ENCODE measurements at places on chromosomes 1 and 21.

DNA sequence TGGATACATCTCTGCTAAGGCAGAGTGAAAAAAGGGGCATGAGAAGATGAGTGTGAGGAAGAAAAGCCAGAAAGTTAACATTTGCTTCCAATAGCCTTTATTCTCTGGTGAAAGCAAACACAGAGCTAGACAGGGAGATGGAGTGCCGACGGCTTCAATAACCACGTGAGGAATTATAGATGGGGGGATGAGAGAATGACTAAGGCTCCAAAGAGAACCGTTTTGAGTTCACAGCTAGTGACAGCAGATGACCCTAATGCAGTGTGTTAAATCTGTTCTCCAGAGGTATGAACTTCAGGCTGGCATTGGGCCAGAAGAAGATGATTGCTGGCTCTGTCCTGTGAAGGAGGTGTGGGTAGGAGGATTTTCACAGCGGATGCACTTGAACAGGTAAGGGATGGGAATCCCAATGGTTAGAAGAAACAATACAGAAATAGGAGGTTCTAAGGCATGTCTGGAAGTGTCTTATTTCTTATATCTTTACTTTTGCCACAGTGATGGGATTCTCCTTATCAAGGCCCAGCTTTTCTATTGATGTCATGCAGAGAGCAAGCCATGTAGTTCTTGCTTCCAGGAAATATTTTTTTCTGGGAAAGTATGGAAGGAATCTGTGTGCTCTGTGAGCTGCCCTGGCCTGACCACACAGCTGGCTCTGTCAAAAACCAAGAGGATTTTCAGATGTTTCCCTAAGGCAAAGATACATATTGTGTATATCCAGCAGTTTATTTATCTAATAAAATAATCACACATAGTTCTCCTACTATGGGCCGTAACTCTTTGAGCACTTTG, 573.8 kb downstream of the LTN1 start:
- no peaks in the 10 kb centered on the region for H3K27me3 ChIP-seq
- H3K27ac ChIP-seq, result no peak overlapping the region
- H3K4me3 ChIP-seq, result no peak overlapping the region
- no peaks in the 10 kb centered on the region for H3K36me3 ChIP-seq
- no peaks in the 10 kb centered on the region for H3K4me1 ChIP-seq

GRCh38 chr1:156643049-156643777, 1.3 kb downstream of the BCAN start:
- peaks cover 24% of the 10 kb centered on the region for H3K4me1 ChIP-seq
- H3K27me3 ChIP-seq, result peaks cover 80% of the 10 kb centered on the region
- H3K4me3 ChIP-seq, result no peak overlapping the region
- no peak for DNase-seq

GRCh38 chr1:62218604-62219003, 24.0 kb downstream of the L1TD1 start:
- H3K27ac ChIP-seq, result no peak overlapping the region
- no peak overlapping the region for H3K4me3 ChIP-seq
- H3K36me3 ChIP-seq, result no peaks in the 10 kb centered on the region
- H3K4me1 ChIP-seq, result no peaks in the 10 kb centered on the region

DNA sequence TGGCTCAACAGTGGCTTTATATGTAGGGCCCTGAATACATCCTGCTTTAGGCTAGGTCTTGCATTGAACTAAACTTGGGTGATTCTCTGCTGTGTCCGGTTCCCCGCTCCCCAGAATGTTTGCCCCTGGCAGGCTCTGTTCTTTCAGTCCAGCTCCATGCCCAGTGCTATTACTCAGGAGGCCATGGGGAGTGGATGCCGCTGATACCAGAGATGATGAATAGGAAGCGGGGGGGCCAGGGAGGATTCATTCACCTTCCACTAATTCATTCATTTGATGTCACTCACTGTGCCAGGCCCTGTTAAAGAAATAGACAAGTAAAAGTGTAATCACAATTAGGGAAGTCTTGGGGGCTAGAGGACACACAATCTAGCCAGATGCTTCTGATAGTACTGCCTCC, 83.8 kb downstream of the TMEM53 start:
- H3K27ac ChIP-seq, result no peak overlapping the region
- no peak for DNase-seq
- H3K4me3 ChIP-seq, result no peak overlapping the region
- no peaks in the 10 kb centered on the region for H3K36me3 ChIP-seq
- peaks cover 6% of the 10 kb centered on the region for H3K27me3 ChIP-seq

DNA sequence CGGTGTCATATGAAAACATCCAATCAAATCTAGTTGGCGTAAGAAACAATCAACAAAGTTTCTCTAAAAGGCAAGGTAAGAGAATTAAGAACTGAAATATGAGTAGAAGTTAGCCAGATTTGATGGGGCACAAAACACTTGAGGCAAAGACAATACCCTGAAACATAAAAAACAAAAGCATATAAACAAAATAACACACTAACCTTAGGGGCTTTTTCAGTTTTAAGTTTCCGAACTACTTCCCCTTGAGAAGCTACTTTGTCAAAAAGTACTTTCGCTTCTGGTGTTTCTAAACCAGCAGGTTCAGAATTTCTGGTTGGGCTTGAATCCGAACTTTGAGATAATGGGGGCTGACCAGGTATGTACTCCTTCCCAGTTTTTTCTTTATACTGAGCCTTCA, 57.9 kb downstream of the EPRS1 start:
- H3K27ac ChIP-seq, result no peak overlapping the region
- peaks cover 32% of the 10 kb centered on the region for H3K36me3 ChIP-seq
- no peaks in the 10 kb centered on the region for H3K27me3 ChIP-seq
- H3K4me1 ChIP-seq, result no peaks in the 10 kb centered on the region
- DNase-seq, result no peak
- H3K4me3 ChIP-seq, result no peak overlapping the region

DNA sequence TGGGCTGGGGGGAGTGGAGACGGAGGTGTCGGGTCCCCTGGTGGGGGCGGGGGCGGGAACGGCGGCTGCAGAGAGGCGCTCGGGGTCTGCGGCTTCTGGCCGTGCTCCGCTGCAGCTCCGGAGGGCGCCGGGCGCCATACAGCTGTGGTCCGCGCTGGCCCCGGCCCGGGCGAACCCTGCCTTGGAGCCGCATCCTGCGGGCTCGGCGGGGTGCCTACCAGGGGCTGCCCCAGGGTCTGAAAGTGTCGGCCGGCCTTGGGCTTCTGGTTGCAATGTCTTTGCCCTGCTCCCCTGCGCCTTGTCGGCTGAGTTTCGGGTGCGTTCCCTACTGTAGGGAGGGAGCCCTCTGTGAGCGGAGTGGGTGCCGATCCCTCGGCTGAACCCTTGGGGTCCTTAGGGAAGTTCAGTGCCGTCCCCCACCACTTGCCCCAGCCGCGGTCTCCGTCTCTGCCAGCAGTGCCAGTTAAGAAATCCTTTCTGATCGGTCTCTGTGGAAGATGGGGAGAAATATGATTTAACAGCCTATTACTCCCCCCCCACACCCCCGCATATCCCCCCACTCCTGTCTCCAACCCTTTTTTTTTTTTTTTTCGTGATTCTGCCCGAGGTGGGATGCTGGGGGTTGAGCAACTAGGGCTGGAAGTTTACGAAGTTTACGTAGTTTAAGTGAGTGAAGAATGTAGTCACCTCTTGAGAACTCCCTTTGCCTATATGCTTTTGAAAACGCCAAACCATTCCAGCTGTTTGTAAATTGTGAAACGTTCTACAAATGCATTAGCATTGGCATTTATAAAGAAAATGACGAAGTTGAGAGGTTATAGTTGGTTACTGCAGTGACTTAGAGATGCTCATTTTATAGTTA, 588 bp downstream of the NEXN start:
- peaks cover 8% of the 10 kb centered on the region for H3K36me3 ChIP-seq
- H3K4me3 ChIP-seq, result peak overlapping the region; percentile 64
- H3K27me3 ChIP-seq, result peaks cover 18% of the 10 kb centered on the region
- H3K4me1 ChIP-seq, result peaks cover 8% of the 10 kb centered on the region
- no peak overlapping the region for H3K27ac ChIP-seq

- H3K4me1 ChIP-seq, result peaks cover 6% of the 10 kb centered on the region
- H3K27me3 ChIP-seq, result peaks cover 6% of the 10 kb centered on the region
- no peaks in the 10 kb centered on the region for H3K36me3 ChIP-seq
- H3K4me3 ChIP-seq, result no peak overlapping the region
These were observed 4.5 kb upstream of the DDR2 start for GRCh38 chr1:162627662-162628296.

DNA sequence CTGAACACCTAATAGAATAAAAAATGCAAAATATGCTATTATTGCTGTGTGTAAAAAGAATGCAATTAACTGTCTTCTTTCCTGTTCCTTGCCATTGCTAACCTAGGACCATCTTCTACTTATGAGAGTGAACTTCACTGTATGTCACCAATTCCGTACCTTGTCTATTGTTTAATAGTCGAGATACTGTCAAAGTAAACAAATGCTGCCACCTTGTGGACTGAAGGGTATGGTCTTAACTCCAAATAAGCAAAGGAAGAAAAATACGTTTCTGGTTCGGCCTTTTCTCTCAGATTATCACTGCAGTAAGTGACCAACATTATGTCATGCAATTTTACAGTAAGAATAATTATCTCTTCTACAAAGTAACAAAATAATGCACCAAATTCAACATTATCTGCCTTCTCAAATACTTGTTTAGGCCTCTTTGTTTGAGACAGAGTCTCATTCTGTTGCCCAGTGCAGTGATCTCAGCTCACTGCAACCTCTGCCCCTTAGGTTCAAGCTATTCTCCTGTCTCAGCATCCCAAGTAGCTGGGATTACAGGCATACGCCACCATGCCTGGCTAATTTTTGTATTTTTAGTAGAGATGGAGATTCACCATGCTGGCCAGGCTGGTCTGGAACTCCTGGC, 133.4 kb downstream of the COP1 start:
- DNase-seq, result no peak
- peaks cover 45% of the 10 kb centered on the region for H3K36me3 ChIP-seq
- H3K4me1 ChIP-seq, result peaks cover 3% of the 10 kb centered on the region
- no peak overlapping the region for H3K4me3 ChIP-seq

DNA sequence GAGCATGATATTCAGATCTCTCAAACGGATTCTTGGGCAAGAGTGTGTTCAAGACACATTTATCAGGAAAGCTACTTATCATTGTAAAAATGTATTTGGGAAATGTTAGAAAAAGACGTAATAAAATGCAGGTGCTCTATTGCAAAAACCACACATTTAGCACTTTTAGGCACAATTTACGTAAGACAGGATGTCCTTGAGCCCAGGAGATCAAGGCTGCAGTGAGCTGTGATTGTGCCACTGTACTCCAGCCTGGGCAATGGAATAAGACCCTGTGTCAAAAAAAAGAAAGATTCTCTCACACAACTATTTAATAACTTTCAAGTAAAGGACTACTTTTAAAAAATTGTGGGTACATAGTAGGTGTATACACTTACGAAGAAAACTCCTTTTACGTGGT, 18.4 kb downstream of the SLC25A33 start:
- H3K4me1 ChIP-seq, result peaks cover 21% of the 10 kb centered on the region
- no peak for DNase-seq
- peaks cover 23% of the 10 kb centered on the region for H3K36me3 ChIP-seq
- no peaks in the 10 kb centered on the region for H3K27me3 ChIP-seq

DNA sequence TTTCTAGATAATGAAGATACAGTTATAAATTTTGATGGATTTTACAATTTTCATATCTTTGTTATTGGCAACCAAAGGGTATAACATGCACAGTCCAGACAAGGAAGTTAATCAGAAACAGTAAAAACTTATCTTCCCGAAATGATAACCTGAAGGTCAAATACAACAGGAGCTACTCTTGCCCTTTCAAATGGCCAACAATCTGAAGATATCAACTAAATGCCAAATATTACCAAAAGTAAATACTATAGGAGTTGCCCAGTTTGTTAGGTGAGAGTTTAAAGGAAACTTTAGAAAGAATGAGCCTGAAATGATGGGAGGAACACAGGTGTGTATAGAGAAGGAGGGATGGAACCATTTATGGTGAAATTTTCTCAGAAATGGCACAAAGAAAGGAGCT, 153.2 kb downstream of the RGS7 start:
- no peaks in the 10 kb centered on the region for H3K4me1 ChIP-seq
- no peak overlapping the region for H3K27ac ChIP-seq
- H3K4me3 ChIP-seq, result no peak overlapping the region
- H3K36me3 ChIP-seq, result no peaks in the 10 kb centered on the region
- no peak for DNase-seq
- no peaks in the 10 kb centered on the region for H3K27me3 ChIP-seq

DNA sequence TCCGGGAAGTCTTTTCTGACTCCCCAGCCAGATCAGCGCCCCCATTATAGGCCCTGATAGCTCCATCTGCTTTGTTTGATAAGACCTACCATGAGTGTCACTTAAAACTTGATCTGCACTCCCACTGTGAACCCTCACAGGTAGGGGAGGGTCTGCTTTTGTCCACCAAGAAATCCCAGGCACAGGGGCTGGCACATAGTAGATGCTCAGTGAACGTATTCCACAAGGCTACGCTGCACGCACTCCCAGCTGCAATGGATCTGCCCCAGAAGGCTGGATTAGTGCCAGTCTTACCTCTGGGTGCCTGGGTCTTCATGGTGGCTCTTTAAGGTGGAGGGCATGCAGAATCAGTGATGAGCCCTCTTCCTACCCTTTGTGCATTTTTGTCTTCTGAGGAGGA, 447.1 kb downstream of the PTPRU start:
- DNase-seq, result no peak
- peaks cover 9% of the 10 kb centered on the region for H3K4me1 ChIP-seq

DNA sequence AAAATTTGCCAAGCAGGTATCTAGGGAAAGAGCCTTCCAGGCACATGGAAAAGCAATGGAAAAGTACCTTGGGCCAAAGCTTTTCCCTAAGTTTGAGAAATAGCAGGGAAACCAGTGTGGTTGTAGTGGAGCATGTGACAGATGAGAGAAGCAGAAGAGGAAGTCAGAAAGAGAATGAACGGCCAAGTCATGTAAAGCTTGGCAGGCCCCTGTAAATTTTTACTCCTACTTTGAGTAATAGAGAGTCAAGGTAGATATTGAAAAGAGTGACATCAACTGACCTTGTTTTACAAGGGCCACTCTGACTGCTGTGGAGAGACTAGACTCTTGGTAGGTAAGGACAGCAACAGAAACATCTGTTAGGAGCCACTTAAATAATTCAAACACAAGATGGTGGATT, 180.9 kb upstream of the PRMT6 start:
- H3K36me3 ChIP-seq, result no peaks in the 10 kb centered on the region
- H3K4me3 ChIP-seq, result no peak overlapping the region
- no peaks in the 10 kb centered on the region for H3K4me1 ChIP-seq
- no peak for DNase-seq
- no peak overlapping the region for H3K27ac ChIP-seq

- no peak overlapping the region for H3K27ac ChIP-seq
- DNase-seq, result no peak
- peaks cover 39% of the 10 kb centered on the region for H3K36me3 ChIP-seq
- no peaks in the 10 kb centered on the region for H3K27me3 ChIP-seq
- H3K4me1 ChIP-seq, result peaks cover 41% of the 10 kb centered on the region
These were observed 3.3 kb downstream of the ALDH9A1 start for GRCh38 chr1:165695031-165695430.

- no peak overlapping the region for H3K27ac ChIP-seq
- peaks cover 38% of the 10 kb centered on the region for H3K27me3 ChIP-seq
- H3K4me3 ChIP-seq, result no peak overlapping the region
- DNase-seq, result no peak
- no peaks in the 10 kb centered on the region for H3K4me1 ChIP-seq
- no peaks in the 10 kb centered on the region for H3K36me3 ChIP-seq
These were observed 262.5 kb downstream of the GRIK3 start for GRCh38 chr1:36771660-36772284.

Measured in activated CD4-positive, alpha-beta memory T cell treated with anti-CD3 and anti-CD28 coated beads for 36 hours (primary cell).